ENCODE measurements at places on chromosomes 5 and 9. TPM values are rescaled to one million over a fixed set of nuclear protein-coding genes. Genes with fewer than 3 reads are reported as not detected.

GRCh38 chr5:150035139-150035895, 34.8 kb downstream of the HMGXB3 start:
- H3K27ac ChIP-seq = no peak overlapping the region
- H3K4me3 ChIP-seq = no peak overlapping the region
- DNase-seq = no peak
- H3K27me3 ChIP-seq = no peaks in the 10 kb centered on the region
- peaks cover 12% of the 10 kb centered on the region for H3K4me1 ChIP-seq

DNA sequence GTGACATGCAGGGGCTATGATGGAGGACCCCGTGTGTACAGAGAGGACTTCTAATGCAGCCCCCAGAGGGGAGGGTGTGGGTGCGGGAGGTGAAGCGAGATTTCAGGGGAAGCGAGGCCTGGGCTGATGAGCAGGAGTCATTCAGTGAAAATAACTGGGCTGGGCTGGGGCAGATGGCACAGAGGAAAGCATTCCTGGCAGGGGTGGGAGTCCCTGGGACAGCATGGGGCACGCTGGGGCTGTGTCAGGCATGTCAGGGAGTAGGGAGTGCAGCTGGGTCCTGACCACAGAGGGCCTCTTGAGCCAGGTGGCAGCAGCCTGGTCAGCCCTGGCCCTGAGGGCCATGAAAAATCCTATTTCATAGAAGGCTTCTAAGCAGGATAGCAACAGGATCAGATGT, 36.6 kb downstream of the COL15A1 start:
- no peaks in the 10 kb centered on the region for H3K27me3 ChIP-seq
- H3K27ac ChIP-seq = no peak overlapping the region
- H3K4me3 ChIP-seq = no peak overlapping the region
- no peak for DNase-seq
- no peaks in the 10 kb centered on the region for H3K36me3 ChIP-seq
- H3K4me1 ChIP-seq = no peaks in the 10 kb centered on the region

The STK32A gene
- total RNA-seq = 0.39 TPM

DNA sequence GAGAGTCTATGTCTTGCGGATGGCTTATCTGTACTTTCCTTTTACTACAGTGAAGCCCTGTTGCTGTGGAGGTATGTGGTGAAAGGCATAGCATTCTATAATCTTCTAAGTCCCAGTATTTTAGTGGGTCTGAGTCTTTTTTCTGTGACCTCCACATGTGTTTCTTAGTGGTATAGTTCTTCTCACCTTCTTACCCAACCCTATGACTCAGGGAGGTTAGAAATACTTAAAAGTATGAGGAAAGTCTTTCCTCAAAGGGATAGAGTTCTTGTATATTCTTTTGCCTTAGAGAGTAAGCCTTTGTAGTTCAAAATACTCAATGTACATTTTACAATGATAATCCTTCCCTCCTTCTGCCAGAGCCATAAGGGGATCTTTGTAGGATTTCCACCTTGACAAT, 621.9 kb upstream of the CTNND2 start:
- no peak for DNase-seq
- H3K27ac ChIP-seq = no peak overlapping the region
- H3K36me3 ChIP-seq = no peaks in the 10 kb centered on the region
- no peak overlapping the region for H3K4me3 ChIP-seq

GRCh38 chr9:126695186-126695585, 81.5 kb downstream of the LMX1B start:
- H3K4me1 ChIP-seq = no peaks in the 10 kb centered on the region
- no peak for DNase-seq
- no peaks in the 10 kb centered on the region for H3K27me3 ChIP-seq
- no peak overlapping the region for H3K4me3 ChIP-seq

DNA sequence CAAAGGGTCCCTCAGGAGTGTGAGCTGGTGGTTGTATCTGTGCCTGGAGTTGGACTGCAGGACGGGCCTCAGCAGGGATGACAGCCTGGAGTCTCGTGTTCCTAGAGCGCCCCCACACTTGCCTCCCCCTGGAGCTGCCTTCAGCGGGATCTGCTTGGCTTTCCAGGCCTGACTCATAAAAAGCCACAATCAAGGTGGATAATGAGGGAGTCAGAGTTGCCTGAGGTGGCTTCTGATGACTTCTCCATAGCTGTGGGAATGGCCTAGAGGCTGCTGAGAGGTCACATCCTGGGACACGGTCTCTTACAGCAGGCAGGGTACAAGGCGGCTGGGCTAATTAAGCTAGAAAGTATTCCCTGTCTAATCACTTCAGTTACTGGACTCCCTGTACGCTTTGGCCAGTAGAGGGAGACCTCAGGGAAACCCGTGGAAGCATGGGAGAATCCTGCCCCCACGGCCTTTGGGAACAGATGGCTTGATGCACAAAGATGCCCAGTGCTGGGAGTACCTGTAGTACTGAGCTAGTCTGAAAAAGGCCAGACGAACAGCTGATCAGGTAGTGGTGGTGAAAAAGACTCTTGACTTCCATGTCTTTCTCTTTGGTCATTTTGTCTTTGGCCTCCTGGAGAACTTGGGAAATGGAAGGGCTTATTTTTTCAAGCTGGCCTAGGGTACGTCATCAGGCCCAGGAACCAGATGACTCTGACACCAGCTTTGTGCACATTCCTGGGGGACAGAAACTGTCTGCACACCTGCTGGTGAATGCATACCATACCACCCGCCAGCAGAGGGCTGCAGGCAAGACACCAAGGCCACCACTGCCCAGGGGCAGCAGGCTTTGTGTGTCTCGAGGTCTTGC, 16.1 kb upstream of the FRRS1L start:
- H3K4me1 ChIP-seq = no peaks in the 10 kb centered on the region
- H3K27me3 ChIP-seq = no peaks in the 10 kb centered on the region
- no peak overlapping the region for H3K4me3 ChIP-seq
- no peaks in the 10 kb centered on the region for H3K36me3 ChIP-seq

The DDX4 gene
- total RNA-seq = not detected

The ABO gene
- 1.1 TPM for total RNA-seq

GRCh38 chr9:94931036-94931633, 204.6 kb downstream of the AOPEP start:
- no peaks in the 10 kb centered on the region for H3K36me3 ChIP-seq
- H3K27me3 ChIP-seq = no peaks in the 10 kb centered on the region
- H3K4me1 ChIP-seq = no peaks in the 10 kb centered on the region
- H3K4me3 ChIP-seq = no peak overlapping the region
- H3K27ac ChIP-seq = peak overlapping the region; percentile 20
- no peak for DNase-seq

DNA sequence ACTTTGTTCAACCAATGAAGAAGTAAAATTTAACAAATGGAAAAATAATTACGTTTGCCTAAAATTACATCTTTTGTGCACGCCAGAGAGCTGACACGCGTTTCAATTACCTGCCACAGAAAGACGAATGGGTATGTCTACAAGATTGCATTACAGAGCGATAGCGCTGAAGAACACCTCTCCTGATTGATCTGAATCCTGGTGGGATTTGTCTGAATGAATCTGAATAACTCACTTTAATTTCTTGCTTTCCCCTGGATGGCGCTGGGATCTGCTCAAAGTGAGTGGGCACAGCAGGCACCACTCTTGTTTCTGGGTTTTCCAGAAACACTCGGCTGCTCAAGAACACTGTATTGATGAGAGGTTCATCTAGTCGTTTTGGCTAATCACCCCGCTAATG, 148.8 kb upstream of the TBC1D2 start:
- H3K4me3 ChIP-seq = no peak overlapping the region
- no peak overlapping the region for H3K27ac ChIP-seq
- peaks cover 2% of the 10 kb centered on the region for H3K4me1 ChIP-seq
- no peaks in the 10 kb centered on the region for H3K36me3 ChIP-seq
- no peaks in the 10 kb centered on the region for H3K27me3 ChIP-seq

The OMD gene
- total RNA-seq = 22.7 TPM

DNA sequence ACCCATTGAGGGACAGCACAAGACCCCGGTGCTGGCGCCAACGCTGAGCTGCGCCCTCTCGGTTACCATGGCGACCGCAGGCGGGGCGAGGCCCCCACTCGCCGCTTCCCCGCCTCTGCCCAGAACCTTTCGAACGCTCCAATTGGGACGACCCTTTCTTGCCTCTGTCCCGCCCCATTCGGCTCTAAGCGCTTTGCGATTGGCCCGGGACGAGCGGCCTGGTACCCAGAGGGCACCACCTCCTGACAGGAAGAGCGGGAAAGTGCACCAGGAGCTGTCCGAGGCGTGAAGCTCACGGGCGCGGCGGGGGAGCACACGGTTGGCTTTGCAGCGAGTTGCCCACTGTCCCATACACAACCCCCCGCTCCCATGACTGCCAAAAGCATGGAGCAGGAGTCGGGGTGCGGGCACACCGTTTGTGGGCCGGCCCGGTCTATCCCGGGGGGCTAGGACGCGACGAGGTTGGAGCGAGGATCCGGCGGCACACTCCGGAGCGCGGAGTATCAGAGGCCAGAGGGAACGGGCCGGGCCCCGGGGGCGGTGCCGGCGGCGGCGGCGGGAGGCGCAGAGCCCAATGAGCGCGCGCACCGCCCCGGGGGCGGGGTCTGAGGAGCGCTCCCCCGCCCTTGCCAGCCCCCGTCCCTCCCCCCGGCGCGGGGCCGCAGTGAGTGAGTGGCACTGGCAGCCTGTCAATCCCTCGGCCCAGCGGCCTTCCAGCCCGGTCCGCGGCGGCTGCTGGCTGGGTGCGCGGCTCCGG, 978 bp upstream of the PBX3 start:
- peaks cover 19% of the 10 kb centered on the region for H3K4me1 ChIP-seq
- H3K36me3 ChIP-seq = no peaks in the 10 kb centered on the region
- H3K4me3 ChIP-seq = peak overlapping the region; percentile 52
- peak; percentile 93 for DNase-seq
- peak overlapping the region; percentile 77 for H3K27ac ChIP-seq
- H3K27me3 ChIP-seq = no peaks in the 10 kb centered on the region

The GPR150 gene
- total RNA-seq = not detected

- H3K36me3 ChIP-seq = no peaks in the 10 kb centered on the region
- no peaks in the 10 kb centered on the region for H3K4me1 ChIP-seq
- no peak overlapping the region for H3K4me3 ChIP-seq
- no peak for DNase-seq
These were observed 5.5 kb upstream of the JAKMIP2 start for GRCh38 chr5:147788023-147788422.

DNA sequence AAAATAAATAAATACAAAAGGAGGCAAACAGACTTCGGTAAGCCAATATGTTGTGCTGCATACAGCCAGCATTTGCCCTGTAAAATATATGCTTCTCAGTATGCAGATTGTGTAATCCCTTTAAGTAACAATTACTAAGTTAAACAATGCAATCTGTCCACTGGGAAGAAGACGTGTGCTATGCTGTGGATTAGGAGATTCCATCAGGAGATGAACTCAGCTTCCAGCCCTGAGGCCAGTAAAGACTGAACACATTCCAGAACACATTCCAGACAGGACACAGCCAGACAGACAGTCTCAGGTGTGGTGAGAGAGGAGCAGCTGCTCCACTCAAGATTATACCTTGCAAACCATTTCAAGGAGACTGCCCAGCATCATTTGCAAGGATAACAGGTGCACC, 97.8 kb downstream of the MPDZ start:
- H3K4me3 ChIP-seq = no peak overlapping the region
- no peaks in the 10 kb centered on the region for H3K4me1 ChIP-seq
- no peak for DNase-seq
- H3K27me3 ChIP-seq = no peaks in the 10 kb centered on the region
- no peak overlapping the region for H3K27ac ChIP-seq
- peaks cover 26% of the 10 kb centered on the region for H3K36me3 ChIP-seq

GRCh38 chr5:1341863-1342262, 3.0 kb downstream of the CLPTM1L start:
- H3K27me3 ChIP-seq = no peaks in the 10 kb centered on the region
- DNase-seq = no peak
- no peak overlapping the region for H3K4me3 ChIP-seq
- H3K36me3 ChIP-seq = peaks cover 53% of the 10 kb centered on the region

- no peaks in the 10 kb centered on the region for H3K4me1 ChIP-seq
- H3K27ac ChIP-seq = no peak overlapping the region
- H3K27me3 ChIP-seq = no peaks in the 10 kb centered on the region
- no peak overlapping the region for H3K4me3 ChIP-seq
- no peaks in the 10 kb centered on the region for H3K36me3 ChIP-seq
- DNase-seq = no peak
These were observed 87.3 kb upstream of the GNAQ start for GRCh38 chr9:78118742-78119473.

DNA sequence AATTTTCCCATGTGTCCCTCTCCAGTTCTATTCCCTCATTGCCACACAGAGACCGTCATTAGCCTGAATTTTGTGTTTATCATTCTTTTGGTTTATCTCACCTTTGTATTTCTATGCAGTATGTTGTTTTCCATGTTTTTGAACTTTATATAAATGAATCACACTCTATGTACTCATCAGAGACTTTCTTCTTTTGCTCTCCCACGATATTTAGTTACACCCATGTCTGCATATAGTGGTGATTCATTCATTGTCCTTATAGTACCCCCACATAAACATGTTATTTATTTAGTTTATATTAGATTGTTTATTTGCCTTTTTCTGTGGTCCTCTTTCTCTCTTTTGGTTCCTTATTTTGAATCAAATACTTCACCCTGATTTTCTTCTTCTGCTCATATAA, 199.7 kb downstream of the FSTL4 start:
- no peaks in the 10 kb centered on the region for H3K36me3 ChIP-seq
- DNase-seq = no peak
- no peaks in the 10 kb centered on the region for H3K4me1 ChIP-seq
- no peak overlapping the region for H3K4me3 ChIP-seq
- no peak overlapping the region for H3K27ac ChIP-seq
- H3K27me3 ChIP-seq = no peaks in the 10 kb centered on the region

GRCh38 chr9:35619800-35620158, 1.6 kb upstream of the CD72 start:
- H3K27ac ChIP-seq = no peak overlapping the region
- DNase-seq = no peak
- H3K4me3 ChIP-seq = no peak overlapping the region
- no peaks in the 10 kb centered on the region for H3K27me3 ChIP-seq
- no peaks in the 10 kb centered on the region for H3K36me3 ChIP-seq

The PPIP5K2 gene
- total RNA-seq = 37.5 TPM

The NAIP gene
- total RNA-seq = 6.9 TPM

DNA sequence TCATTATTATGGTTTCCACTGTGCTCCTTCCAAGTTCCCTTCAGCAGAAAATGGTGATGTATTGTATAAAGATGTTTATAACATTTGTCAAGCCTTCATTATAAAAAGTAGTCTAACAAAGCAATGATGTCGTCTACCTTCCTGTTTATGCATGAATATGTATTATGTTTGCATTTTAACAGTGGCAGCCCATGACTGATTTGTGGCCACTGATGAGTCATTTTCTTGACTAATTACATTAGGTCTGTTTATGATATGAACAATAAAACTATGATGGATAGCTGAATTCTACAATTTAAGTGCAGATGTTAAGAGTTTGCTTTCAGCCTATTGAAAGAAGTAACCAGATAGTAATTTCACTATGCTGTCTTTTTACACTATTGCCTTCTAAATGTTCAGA, 75.4 kb upstream of the ADAMTS19 start:
- no peak overlapping the region for H3K4me3 ChIP-seq
- H3K27ac ChIP-seq = no peak overlapping the region
- H3K4me1 ChIP-seq = no peaks in the 10 kb centered on the region
- no peaks in the 10 kb centered on the region for H3K27me3 ChIP-seq
- H3K36me3 ChIP-seq = no peaks in the 10 kb centered on the region

The ADAMTS2 gene
- total RNA-seq = 13.7 TPM

- H3K4me3 ChIP-seq = no peak overlapping the region
- H3K27me3 ChIP-seq = no peaks in the 10 kb centered on the region
- H3K36me3 ChIP-seq = no peaks in the 10 kb centered on the region
- H3K27ac ChIP-seq = no peak overlapping the region
- no peak for DNase-seq
- no peaks in the 10 kb centered on the region for H3K4me1 ChIP-seq
These were observed 58.0 kb downstream of the CDKN2A start for GRCh38 chr9:21936161-21936560.

GRCh38 chr5:12119657-12120056, 215.4 kb upstream of the CTNND2 start:
- no peaks in the 10 kb centered on the region for H3K36me3 ChIP-seq
- no peak overlapping the region for H3K27ac ChIP-seq

Measured in right atrium auricular region (tissue), 2 donors.